ENCODE measurements at places on chromosomes 11 and 22. TPM values are rescaled to one million over a fixed set of nuclear protein-coding genes. Genes with fewer than 3 reads are reported as not detected.

GRCh38 chr22:48423481-48423911 is 1404.2 kb downstream of the BRD1 start:
- no peak for DNase-seq

EPS8L2 gene
- total RNA-seq = 127 TPM

GRCh38 chr11:62456630-62457029 is 37.8 kb downstream of the SCGB1A1 start:
- no peak for DNase-seq

DNA sequence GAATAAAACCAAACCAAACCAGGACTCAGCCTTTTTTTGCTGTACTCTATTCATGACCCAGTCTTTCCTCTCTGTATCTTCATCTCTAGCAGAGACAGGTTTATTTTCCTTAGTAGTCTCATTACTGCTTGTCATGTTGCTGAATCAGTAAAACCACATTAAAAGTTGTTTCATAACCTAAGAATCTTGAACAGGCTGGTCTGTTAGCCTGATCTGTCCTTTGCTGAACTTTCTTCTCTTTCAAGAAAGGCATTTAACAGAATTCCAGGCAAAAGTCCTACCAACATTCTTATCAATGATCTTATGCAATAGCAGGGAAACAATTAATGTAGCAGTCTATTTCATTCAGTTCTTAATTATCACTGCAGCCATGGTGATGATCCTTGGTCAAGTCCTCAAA is 197.7 kb downstream of the CASP12 start:
- no peak for DNase-seq

MUC6 gene
- total RNA-seq = 0.18 TPM

CD6 gene
- not detected for total RNA-seq

PIWIL4 gene
- 0.15 TPM for total RNA-seq

TMPRSS13 gene
- 2.2 TPM for total RNA-seq

DNA sequence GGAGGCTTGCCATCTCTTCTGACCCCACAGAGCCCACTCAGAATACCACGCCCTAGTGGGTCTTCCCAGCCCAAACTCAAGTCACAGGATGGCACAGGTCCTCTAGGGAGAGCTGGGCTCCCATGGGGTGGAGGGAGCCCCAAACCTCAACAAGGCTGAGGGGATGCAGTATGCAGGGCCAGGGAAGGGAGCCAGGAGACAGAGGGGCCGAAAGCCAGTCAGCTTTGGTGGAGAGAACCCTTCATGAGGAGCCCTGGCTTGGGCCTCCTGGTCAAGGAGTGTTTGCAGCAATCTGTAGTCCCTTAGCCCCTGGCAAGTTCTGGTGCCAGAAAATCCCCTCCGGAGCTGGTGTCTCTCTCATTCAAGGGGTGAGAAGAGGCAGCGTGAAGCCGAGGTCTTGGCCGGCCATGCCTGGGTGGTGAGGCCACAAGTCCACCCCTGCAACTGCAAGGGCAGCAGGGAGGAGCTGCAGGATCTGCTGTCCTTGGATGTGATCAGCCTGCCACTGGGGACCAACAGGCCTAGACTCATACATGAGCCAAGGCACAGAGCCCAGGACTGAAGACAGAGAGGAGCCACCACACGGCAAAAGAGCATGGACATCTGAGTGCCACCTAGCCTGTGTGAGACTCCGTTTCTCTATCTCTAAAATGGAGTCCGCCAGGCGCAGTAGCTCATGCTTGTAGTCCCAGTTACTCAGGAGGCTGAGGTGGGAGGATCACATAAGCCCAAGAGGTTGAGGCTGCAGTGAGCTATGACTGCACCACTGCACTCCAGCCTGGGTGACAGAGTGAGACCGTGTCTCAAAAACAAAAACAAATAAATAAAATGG is 24.1 kb downstream of the NEAT1 start:
- peak; percentile 2 for DNase-seq

DNA sequence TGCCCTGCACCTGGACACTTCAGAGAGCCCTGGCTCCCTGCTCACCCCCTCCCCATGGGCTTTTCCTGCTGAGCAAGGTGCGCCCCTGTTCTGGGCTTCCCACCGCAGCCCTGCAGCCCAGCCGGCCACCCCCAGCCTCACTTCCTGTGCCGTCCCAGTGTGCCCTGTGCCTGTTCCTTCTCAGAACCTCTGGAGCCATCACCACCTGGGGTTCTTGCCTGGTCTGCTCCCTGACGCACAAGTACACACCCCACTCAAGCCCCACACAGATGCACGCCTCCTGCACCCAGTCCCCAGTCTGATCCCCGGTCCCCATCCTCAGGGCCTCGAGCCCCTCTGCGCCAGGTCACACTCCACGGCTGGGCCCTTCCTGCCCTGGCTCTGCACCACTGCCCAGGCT is 23.9 kb upstream of the DGCR8 start:
- DNase-seq = no peak

- peak; percentile 49 for DNase-seq
Observed at GRCh38 chr11:69704508-69705253, 859 bp upstream of the FGF19 start.

DNA sequence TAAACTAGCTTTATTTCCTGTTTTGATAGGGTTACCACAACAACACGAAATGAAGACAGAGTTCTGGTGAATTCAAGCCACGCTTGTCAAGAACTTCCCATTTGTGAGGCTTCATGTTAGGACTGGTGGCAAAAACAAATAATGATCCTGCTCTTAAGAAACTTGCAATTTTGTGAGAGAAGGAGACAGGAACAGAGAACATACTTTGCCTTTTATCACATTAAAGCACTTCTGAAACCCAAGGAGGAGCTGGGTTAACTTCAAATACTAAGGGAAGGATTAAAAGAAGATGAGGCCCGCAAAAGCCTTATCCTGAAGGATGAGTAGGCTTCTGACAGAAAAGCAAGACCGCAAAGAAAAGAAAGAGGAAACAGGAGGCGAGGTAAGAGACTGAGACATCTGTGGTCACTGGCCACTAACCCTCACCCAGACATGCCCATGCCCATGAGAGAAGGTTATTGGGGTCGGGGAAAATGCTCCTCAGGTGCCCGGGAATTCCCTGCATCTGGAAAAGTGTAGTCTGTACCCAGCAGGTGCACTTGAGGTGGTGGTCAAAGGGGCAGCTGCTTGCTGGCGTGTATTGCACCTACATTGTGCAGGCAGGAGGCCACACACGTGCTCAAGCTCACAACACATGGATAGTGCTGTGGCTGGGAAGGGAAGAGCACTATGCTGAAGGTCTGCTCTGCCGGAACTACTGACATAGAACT is 50.5 kb downstream of the MAPK1 start:
- DNase-seq = peak; percentile 84

DNA sequence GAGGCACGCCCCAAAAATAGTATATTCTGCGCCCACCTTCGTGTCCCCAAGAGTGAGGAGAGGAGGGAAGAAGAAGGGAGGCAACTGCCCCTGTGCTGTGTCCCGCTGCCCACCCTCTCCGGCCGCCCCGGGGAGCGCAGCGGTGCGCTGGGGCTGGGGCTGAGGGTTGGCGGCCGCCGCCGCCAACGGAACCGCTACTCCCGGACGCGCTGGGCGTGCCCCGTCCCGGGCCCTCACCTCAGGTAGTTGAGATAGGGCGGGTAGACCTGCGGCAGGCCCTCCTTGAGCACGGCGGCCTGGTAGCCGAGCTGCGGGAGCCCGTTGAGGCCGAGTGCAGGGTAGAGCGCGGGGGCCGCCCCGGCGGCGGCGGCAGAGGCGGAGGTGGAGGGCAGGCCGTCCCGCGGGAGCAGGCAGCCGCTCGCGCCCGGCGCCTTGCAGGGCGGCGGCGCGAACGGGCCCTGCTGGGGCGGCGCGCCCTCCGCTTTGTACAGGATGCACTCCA is 2.4 kb downstream of the PGR start:
- no peak for DNase-seq

- DNase-seq = no peak
Observed at GRCh38 chr11:96094156-96094555, 170.2 kb upstream of the MTMR2 start.

MMP1 gene
- 6.5 TPM for total RNA-seq

CELSR1 gene
- total RNA-seq = 19.3 TPM

GRCh38 chr11:45473341-45473895 is 187.3 kb upstream of the SYT13 start:
- DNase-seq = no peak

GRCh38 chr22:35230839-35231584 is 26.3 kb upstream of the HMGXB4 start:
- peak; percentile 29 for DNase-seq

IL18 gene
- 53.6 TPM for total RNA-seq

DNA sequence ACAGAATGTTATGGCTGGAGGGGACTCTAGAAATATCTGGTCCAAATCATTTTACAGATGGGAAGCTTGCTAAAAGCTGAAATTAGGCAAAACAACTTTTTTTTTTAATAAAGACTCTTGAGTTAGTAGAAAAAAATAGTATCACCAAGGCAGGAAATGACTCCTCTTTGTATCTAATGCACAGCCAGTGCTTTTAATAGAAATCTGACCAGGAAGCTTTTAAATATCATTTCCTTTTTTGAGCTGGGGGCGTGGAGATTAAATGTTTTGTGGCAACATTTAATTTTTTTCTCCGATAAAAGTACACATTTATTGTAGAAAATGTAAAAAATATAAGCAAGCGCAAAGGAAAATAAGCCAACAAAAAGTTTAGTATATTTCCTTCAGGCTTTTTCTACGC is 22.5 kb downstream of the TRAF6 start:
- DNase-seq = no peak

DNA sequence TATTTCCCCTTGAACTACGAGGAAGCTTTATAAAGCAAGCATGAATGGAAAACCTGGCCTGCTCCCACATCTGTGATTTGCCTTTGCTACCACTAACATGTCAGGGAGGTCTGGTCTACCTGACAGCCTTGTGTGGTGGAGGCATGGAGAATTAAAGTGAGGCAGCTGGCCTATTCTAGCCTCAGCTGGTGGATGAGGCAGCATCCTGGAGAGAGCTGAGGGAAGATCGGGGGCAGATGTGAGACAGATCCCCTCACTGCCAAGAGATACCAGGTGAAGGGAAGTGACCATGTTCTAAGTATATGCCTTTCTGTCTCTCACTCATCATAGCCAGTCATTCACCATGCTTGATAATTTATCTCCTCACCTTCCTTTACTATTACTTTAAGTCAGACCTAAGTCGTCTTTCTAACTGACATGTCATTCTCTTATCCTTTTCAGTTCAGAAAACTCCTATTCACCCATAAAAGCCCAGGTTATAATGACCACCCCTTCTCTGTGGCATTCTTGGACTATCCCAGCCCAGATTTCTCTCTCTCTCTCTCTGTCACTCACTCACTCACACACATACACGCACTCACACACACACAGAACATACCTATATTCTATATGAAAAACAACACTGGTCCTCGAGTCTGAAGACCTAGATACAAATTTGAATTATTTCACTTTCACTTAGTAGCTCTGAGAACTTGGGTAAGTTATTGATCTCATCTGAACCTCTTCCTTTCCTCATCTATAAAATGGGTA is 90.7 kb downstream of the CSNK2A3 start:
- DNase-seq = no peak

Measured in PC-3 (cell line).